GM10248 (cell line): ENCODE measurements at places on chromosomes 2 and 18.
A peak's percentile ranks its signal among the peaks of the same experiment; 100 is the strongest.

- no peak for DNase-seq
Observed at GRCh38 chr2:31057691-31058090, 80.5 kb downstream of the GALNT14 start.

- no peak for DNase-seq
Observed at GRCh38 chr2:155377266-155377680, 678.8 kb downstream of the KCNJ3 start.

GRCh38 chr18:79846936-79847557 is 49.3 kb downstream of the KCNG2 start:
- DNase-seq: peak; percentile 6

DNA sequence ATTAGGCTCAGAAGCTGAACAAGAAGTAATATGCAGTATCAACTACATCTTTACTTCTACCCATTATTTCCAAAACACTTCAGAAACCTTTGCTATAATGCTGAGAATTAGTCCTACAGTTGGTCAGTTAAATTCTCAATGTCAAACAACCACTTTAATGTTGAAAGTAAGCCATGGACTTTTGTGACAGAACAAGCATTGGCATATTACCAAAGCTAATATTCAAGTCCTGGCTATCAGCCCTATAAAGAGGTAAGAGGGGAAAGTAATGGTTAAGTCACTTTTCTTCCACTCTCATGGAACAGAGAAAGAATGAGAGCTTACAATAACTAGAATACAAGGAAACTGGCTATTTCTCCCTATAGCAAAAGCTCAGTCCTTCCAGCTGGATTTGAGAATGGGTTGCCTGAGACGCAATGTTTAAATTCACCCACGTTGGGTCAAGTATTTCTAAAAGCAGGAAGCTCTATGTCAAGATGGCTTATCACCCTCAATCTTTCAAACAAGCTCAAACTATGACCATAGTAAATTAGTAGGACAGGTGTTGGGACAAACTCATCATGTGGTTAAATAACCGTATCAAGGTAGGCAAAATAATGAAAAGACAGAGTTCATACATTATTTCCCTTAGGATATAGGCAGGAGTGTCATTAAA is 31.4 kb upstream of the MFSD6 start:
- DNase-seq: no peak

GRCh38 chr2:192073878-192074277 is 120.9 kb downstream of the TMEFF2 start:
- DNase-seq: no peak

DNA sequence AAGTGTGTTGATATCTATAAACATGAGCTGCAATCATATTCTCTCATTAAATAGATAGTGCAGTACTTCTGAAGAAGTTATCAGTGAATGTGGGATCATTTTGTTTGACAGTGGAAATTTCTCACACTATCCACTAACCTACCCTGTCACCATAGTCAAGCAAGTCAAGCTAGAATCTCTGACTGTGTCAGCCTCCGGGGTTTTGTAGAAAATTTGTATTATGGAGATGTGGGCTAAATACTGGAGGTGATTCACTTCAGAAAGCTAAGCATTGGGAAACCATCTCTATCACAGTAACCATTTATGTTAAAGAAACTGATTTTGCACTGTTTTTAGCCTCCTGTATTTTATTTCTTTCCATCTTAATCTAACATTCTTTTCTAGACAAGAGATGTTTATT is 126.6 kb upstream of the CREB1 start:
- DNase-seq: no peak

- no peak for DNase-seq
Observed at GRCh38 chr18:80154293-80154692, 45.2 kb downstream of the ADNP2 start.

DNA sequence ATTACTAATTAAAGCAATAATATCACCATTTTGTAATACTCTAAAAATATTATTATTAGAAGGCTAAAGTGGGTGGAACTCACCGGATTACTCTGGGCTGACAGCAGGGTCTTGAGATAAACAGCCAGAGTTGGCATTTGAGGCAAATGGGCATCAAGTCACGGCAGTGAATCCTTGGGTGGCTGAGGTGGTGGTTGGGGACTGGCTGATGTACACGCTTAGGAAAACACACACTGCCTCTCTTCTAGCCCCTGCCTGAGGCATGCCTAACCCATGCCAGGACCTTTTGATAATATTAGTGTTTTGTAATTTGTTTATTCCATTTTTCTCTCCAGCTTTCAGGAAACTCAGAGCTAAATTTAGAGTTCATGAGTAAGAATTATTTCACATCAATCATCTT is 76.8 kb downstream of the ACKR3 start:
- no peak for DNase-seq

DNA sequence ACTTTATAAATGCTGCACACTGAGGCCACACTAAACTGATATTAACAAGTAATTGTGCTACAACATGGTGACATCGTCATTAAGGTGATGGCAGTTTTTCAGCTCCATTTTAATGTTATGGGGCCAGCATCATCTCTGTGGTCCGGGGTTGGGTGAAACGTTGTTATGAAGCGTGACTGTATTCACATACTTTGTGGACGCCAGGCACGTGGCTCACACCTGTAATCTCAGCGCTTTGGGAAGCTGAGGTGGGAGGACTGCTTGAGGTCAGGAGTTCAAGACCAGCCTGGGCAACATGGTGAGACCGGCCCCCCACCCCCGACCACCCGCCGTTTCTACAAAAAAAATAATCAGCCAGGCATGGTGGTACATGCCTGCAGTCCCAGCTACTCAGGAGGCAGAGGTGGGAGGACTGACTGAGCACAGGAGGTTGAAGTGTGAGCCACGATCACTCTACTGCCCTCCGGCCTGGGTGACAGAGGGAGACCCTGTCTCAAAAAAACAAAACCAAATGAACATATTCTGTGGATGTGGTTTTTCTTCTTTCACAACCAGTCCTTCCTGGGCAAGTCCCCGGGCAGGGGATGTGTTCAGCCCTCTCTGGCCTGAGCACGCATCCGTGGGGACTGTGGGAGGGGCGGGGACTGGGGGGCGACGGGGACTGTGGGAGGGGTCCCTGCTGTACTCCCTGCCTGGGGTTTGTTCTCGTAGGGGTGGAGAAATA is 12.9 kb upstream of the GAL3ST2 start:
- DNase-seq: no peak

GRCh38 chr2:8737571-8738175 is 55.8 kb downstream of the ID2 start:
- DNase-seq: no peak

- no peak for DNase-seq
Observed at GRCh38 chr2:210363261-210363660, 48.3 kb upstream of the MYL1 start.

- DNase-seq: no peak
Observed at GRCh38 chr2:202449344-202449743, 73.2 kb downstream of the BMPR2 start.

GRCh38 chr2:106163948-106164545 is 30.1 kb downstream of the UXS1 start:
- no peak for DNase-seq

GRCh38 chr18:78984941-78985784 is 5.5 kb downstream of the SALL3 start:
- peak; percentile 55 for DNase-seq

DNA sequence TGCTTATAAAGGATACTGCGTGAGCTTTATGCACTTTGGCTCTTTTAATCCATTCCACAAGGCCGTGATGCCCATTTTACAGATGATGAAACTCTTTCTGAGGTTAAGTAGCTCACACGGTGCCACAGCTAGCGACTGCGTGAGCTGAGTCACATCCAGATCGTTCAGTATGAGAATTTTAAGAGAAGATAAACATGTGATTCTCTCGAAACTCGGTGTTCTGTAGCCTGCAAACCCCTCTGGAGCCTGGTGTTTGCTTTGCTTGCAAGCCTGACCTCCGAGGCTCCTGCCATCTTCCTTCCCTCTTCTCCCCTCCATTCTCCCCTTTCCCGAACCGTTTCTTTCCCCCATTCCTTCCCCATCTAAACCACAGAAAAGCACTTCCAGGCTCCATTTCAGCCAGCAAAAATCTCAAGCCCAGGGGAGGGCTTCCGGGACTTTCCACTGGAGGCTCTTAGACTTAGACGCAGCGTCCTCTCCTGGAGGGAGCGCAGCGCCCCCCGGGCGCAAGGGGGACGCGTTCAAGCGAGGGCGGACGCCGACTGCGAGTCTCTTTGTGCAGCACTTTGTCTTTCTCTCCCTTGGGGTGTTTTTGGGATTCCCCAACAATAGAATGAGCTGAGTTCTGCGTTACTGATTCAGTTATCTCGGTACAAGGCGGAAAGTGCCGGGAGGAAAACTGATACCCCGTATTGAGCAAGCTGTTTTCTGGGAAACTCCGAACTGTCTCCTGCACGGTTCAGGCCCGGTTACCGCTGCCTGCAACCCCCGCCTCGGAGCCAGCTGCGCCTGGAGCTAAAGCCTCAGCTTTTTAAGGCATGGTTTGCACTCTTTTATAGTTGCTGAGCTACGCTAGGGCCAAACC is 38.0 kb downstream of the CYP1B1 start:
- peak; percentile 70 for DNase-seq

GRCh38 chr2:240947607-240948006 is 41.5 kb downstream of the CROCC2 start:
- no peak for DNase-seq

GRCh38 chr2:124559236-124559635 is 534.1 kb downstream of the CNTNAP5 start:
- DNase-seq: no peak

DNA sequence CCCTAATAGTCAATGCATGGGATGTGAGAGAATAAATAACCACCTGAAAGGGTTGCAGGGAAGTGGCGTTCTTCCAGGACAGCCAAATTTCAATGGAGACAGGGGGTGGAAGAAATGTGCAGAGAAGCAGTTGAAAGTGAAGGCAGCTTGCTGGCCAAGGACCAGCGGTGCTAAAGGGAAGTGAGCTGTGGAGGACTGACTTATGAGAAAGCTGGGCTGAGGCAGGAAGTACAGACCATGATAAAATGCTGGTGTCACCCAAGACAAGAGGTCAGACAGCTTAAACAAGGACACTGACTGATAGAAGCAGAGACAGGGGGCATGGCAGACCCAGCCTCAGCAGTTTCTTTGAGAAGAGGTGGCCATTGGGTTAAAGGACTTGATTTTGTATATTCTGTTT is 106.7 kb downstream of the DTNB start:
- peak; percentile 66 for DNase-seq

DNA sequence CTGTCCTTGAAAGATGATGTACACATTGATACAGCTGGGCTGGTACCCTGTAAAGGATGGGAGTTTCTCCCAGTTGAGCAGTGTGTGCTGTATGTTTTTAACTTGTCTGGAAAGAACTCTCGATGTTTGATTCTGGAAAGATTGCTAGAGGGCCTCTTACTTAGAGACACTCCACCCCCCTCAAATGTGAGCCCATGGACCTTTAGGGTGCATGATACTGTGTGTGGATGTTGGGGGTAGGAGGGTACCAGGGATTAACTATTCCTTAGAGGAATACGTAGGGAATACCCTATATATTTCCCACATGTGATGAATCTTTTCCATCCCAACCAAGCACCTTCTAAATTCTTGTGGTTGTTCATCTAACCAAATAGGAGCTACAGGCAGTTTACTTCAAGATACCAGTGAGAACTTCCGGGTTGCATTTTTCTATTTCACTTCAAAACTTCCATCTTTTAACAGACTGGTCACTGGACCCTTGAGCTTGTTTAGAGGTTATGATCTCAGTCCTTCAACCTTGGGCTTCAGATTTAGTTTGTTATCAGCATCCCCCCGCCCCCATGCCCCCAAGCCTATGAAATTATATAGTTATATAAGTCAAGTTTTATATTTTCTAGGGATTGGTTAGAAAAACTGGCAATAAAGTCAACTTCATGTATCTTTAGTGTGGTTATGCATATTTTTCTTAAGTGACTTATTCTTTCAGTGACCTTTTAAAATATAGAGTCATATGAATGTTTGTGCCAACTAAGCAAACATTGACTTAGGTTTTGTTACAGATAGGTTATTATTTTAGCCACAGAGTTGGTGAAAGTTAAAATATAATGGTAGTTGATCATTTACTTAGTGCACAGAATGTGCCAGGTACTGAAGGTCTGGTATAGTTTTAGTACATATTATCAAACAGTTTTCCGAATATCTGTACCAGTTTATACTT is 18.2 kb downstream of the AFTPH start:
- no peak for DNase-seq
